ENCODE measurements at places on chromosomes 13 and 19.
A peak's percentile ranks its signal among the peaks of the same experiment; 100 is the strongest.

DNA sequence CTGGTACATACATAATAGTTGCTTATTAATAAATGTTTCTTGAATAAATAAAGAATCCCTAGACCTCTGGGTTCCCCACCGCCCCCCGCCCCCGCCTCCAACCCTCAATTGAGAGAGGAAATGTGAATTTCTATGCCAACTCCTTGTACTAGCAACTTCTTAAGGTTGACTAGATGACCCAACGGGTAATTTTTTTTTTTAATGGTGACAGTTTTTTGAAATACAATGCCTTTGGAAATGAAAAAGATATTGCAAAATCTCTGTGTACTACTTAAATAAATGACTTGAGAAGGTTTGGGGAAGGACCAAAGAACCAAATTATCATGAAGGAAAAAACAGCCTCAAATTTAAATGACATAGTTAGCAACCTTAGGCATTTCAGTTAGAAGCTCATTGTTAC, 640.3 kb downstream of the TBC1D4 start:
- no peak for DNase-seq

DNA sequence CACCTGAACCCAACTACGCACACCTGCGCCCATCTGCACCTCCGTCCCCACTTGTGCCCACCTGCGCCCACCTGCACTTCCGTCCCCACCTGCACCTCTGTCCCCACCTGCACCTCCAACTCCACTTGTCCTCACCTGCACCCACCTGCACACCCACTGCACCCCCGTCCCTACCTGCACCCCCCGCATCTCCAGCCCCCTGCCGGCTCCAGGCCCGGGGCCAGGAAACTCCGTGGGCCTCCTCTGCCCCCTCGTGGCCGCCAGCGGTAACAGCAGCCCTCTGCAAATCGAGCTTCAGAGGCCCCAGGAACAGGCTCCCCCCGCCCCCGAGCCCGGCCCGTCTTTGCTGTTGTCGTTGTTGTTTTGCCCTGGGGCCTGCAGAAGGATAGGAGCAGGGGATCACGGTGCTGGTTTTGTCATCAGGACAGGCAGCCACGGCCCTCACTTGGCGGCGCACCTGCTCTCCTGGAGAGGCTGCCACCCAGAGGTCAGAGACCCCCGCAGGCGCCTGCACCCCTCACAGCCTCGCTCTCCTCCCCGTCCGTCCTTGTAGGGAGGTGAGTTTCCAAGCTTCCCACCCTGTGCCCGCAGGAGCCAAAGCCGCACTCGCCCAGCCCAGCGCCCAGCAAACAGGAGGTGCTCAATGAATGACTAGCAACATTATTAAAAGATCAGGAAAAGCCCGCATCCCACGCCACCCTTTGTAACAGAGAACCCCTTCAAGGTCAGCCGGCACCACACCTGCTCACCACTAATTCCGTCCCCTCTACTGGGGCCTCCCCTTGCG, 65.4 kb downstream of the GNG7 start:
- DNase-seq, result peak; percentile 34

DNA sequence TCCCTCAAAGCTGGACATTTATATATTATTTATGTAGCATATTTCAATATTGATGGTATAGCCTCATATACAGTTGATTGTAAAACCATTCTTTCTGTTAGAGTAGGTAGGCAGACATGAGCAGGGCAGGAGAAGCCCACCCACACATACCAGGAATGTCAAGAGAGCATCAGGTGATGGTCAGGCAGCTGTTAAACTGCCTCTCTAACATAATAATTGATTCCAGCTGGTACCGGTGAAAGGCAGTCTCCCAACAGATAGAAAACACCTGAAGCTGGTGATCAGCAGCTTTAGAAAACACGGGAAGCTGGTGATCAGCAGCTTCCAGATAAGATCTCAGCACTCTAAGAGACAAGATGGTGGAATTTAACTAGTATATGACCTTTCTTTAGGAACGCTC, 132.9 kb downstream of the SLITRK6 start:
- no peak for DNase-seq

DNA sequence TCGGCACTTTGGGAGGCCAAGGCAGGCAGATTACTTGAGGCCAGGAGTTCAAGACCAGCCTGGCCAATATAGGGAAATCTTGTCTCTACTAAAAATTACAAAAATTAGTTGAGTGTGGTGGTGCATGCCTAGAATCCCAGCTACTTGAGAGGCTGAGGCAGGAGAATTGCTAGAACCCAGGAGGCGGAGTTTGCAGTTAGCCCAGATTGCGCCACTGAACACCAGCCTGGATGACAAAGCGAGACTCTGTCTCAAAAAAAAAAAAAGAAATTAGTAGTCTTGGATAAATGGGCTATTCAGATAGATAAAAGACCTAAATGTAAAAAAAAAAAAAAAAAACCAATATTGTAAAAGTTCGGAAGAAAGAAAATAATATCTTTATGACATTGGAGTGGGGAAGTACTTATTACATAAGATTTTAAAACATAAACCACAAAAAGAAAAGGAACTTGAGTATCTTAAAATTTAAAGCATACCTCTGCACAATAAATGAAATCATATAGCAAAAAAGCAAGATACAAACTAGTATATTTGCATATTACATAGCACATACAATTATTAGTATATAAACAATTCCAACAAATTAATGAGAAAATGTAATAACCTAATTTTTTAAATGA, 26.7 kb upstream of the RNASEH2B start:
- DNase-seq, result no peak

DNA sequence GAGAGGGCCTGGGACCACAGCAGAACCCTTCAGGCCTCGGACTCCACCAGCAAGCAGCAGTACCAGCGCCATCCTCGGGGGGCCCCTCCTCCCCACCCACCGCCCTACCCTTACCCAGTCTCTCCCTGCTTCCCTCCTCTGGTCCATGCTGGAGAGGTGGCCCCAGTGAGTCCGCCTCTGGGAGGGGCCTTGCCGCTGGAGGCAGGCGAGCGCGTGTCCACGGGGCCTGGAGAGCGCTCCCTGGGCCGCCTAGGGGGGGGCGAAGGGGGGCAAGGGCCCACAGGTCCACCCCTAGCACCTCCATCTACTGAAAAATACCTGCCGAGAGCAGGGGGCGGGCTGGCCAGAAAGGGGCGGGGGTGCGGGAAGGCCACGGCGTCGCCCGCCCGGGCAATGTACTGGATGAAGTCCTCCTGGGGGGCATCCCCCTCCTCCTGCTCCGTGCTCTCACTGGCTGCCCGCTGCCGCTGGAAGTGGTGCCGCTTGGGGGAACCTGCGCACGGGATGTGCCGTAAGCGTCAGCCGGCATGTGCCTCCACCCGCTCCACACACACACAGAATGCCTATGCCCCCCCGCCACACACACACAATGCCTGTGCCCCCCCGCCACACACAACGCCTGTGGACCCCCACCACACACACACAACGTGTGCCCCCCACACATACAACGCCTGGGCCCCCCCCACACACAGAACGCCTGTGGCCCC, 6.9 kb downstream of the CBARP start:
- DNase-seq, result no peak

DNA sequence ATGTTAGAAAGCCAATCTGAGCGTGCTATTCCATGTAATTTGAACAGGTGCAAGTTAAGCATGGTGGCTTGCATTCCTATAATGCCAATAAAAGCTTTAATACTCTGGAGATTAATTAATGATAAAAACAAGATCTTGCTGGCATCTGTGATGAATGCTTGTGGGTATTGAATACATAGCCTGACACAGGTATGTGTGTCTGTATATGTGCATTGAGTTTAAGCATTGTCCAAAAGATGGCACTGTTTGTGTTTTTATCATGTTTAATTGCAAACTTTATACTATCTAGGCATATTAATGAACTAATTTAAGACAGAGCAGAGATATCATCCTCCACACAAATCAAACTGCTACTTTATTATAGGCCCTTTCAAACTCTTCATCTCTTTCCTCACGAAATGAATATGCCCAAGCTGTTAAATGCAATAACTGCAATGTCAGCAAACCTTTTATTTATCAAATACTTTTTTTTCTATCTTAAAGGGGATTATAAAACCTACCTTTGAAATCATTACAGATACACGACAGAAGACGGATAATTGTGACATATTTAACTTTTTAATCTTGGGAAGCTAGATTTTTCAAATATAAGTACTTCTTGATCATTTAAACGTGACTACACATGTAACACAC, 86.5 kb downstream of the TNFSF11 start:
- DNase-seq, result no peak

DNA sequence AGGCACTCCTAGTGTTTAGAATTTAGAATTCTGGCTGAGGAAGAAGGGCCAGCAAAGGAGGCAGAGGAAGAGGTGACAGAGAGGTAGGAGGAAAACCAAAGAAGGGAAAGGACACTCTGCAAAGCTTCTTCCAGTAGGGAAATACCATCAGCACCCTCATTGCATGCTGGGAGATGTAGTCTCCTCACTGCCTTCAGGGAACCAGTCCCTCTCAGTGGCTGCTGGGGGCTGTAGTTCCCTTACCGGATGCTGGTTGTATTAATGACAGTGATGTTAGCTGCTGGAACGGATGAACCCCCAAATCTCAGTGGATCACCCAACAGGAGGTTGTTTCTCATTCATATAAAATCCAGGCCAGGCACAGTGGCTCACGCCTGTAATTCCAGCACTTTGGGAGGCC, 10.1 kb downstream of the GRIN2D start:
- peak; percentile 68 for DNase-seq

DNA sequence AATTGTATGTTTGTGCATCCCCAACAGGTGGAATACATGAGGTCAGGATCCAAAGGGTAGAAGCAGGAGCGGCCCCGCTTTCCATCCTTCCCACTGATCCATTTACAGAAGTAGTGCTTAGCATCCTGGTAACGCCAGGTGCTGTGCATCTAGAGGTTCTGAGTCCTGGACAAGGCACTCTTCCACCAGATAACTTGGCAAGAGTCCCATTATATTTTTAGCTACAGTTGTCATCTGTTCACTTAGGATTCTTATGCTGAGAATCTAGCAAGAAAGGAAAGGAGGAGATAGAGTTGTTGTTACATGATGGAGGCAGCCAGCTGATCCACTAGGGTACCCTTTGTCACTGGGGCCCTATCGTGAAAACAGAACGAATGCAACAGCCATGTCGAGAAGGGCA, 389.5 kb upstream of the ZNF507 start:
- no peak for DNase-seq

GRCh38 chr19:49775742-49776370, 9.1 kb downstream of the AP2A1 start:
- no peak for DNase-seq

All from HT1080 (cell line).